Activated T-helper 1 cell treated with anti-CD3 and anti-CD28 coated beads, Interleukin-2, amount 50 U/mL, for 16 hours (primary cell): ENCODE measurements at places on chromosomes 5 and 9.

GRCh38 chr5:81165493-81166119 is 67.5 kb upstream of the CKMT2 start:
- peak; percentile 18 for DNase-seq

DNA sequence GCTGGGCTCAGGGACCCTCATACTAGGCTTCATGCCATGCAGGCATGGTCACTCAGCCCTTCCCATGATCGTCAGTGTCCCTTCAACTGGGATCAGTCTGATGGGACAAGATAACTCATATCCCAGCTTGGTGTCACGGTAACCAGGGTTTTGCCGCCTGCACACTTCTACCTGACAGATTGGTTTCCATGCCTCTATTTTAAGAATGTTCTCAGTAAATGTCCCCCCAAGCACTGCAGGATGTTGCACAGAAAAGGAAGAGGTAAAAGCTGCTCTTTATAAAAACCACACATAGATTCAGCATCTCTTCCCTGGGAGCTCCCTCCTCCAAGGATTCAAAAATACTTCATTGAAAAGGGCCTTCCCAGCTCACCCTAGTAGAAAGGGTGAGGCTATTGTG is 56.1 kb downstream of the SLIT3 start:
- DNase-seq: no peak

DNA sequence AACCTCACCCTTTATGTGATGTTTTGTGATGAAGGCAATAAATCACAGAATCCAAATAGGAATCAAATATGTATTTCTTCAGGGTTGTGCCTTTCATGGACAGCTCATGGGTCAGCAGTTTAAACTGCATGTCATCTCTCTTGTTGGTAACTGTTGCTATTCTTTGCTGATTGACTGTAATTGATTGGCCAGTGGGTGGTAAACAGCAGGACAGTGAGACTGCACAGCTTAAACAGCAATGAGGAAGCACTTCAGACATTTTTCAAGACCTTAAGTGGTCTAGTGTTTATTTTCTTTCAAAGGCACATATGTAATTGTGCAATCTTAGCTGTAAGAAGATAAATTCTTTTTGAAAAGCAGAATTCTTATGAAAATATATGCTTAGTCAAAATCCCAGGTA is 260.5 kb downstream of the COX7C start:
- DNase-seq: no peak

GRCh38 chr9:136625101-136626065 is 37.3 kb upstream of the EGFL7 start:
- DNase-seq: no peak

DNA sequence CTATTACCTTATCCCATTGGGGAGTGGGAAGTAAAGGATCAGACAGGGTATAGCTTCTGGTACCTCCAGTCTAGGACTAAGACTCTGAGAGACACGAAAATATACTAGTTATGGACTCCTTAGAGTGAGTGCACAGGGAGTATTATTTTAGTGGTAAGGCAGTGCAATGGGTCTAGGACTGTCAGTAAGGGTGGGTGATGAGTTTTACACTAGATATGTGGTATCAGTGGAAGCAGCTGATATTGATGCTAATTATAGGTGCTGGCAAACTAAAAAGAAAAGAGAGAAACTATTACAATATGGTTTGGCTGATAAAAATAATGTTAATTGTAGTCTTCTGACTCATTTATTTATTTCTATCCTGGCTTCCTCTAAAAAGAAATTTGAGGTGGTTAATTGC is 118.6 kb downstream of the UNC13B start:
- no peak for DNase-seq

GRCh38 chr9:84708400-84708799 is 38.9 kb downstream of the NTRK2 start:
- DNase-seq: no peak

- no peak for DNase-seq
These were observed 1.0 kb upstream of the MXD3 start for GRCh38 chr5:177312649-177313181.

GRCh38 chr9:37061768-37062167 is 27.7 kb upstream of the PAX5 start:
- DNase-seq: no peak

GRCh38 chr9:115209601-115210306 is 91.8 kb upstream of the TNC start:
- DNase-seq: no peak

GRCh38 chr5:157670662-157671591 is at the start of gene C5orf52:
TSS of gene C5orf52 (plus strand) at chr5:157671533. CDS start at chr5:157671615, 82 bp downstream.
- no peak for DNase-seq

- DNase-seq: no peak
These were observed 648 bp upstream of the NSMF start for GRCh38 chr9:137459601-137460362.

DNA sequence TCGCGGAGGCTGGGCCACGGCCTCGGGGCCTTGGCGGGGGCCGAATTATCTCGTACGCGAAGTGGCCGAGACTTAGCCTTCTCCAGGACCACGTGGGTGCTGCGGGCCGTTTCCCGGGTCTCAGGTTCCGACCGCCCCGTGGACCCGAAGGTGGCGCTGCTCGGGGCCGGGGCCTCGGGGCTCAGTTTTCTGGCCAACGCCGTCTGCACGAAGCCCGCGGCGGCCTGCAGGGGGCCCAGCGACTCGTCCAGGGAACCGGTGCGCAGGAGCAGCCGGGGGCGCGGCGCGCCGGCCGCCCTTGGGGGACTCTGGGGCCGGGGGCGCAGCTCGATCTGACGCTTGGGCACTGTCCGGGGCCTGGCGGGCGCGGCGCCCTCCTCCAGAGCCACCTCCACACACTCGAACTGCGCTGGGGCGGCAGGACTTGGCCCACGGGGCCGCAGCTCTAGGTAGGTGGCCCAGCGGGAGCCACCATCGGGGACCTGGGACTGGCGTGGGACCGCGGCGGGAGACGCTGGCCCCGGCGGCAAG is 716 bp downstream of the PROB1 start:
- peak; percentile 59 for DNase-seq

- no peak for DNase-seq
These were observed 1401.4 kb downstream of the EFNA5 start for GRCh38 chr5:106269252-106269843.

- no peak for DNase-seq
These were observed 121.1 kb upstream of the IL12B start for GRCh38 chr5:159451197-159452052.

GRCh38 chr9:72681283-72681630 is 159.8 kb downstream of the TMC1 start:
- no peak for DNase-seq

GRCh38 chr5:1510151-1510561 is 13.6 kb downstream of the LPCAT1 start:
- no peak for DNase-seq

DNA sequence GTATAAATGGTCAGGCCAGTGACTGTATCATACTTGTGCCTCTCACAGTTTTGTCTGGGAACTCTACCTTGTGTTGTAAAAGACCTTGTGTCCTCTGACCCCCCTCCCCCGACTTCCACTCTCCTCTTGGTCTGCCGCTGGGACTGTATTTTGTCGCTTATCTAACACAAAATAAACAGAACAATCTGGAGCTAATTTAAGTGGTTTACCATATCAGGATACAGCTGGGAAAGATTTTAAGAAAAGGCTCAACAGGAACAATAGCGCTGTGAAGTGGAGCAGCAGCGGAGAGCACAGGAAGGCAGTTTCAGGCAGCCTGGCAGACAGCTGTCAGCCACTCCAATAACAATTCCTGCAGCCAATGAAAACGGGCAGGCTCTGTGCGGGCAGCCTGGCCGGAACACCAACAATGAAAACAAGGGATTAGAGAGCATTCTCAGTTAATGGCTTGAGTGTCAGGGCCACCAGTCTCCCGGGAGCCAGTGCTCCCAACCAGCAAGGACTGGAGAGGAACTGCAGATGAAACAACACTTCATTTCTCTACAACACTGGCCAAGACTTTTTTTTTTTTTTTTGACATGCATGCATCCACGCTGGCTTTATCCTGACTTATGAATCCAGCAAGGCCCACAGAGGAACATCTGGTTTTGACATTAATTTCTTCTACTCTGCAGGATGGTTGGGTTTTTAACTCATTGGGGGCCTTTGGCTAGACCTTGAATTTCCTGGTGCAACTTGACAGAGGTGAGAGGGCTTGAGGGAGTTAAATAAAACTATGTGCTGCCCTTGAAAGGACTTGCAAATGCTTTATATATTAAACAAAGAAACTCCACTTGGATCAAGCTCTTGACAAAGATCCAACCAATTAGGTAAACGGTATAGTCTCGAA is 76.7 kb downstream of the ARSB start:
- no peak for DNase-seq

GRCh38 chr9:129557192-129558036 is 63.5 kb downstream of the C9orf50 start:
- no peak for DNase-seq

GRCh38 chr9:79682076-79682736 is 110.4 kb downstream of the TLE4 start:
- no peak for DNase-seq

DNA sequence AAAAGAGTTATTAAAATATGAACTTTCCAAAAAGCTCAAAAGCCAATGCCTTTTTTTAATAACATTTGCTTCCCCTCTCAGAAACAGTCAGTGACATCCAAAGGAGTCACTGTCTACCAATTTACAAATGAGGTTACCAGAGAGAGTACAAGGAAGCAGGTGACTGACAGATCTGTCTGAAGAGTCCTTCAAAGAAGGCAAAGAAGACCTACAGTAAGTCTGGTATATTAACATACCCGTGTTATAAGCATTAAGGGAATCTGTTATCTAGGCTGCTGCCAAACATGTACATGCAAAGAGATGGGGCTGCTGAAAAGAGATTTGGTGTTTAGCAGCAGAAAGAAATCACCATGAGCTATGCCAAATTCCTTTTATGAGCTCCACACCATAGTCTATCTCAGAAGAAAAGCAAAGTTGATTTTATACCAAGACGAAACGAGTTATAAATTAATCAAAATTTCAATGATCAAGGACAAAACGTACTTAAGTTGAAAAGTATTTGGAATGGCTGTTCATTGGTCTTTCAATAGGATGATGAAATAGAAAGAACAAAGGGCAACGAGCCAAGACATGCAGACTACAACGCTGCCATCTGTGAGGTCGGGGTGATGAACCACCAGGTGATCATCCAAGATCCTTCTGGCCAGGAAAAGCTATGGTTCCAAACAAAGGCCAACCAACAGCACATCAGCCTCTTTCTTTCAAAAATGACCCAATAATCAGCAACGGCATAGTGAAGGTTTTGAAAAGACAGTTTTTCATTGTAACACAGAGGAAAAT is 8.1 kb downstream of the PRELID2 start:
- DNase-seq: no peak

DNA sequence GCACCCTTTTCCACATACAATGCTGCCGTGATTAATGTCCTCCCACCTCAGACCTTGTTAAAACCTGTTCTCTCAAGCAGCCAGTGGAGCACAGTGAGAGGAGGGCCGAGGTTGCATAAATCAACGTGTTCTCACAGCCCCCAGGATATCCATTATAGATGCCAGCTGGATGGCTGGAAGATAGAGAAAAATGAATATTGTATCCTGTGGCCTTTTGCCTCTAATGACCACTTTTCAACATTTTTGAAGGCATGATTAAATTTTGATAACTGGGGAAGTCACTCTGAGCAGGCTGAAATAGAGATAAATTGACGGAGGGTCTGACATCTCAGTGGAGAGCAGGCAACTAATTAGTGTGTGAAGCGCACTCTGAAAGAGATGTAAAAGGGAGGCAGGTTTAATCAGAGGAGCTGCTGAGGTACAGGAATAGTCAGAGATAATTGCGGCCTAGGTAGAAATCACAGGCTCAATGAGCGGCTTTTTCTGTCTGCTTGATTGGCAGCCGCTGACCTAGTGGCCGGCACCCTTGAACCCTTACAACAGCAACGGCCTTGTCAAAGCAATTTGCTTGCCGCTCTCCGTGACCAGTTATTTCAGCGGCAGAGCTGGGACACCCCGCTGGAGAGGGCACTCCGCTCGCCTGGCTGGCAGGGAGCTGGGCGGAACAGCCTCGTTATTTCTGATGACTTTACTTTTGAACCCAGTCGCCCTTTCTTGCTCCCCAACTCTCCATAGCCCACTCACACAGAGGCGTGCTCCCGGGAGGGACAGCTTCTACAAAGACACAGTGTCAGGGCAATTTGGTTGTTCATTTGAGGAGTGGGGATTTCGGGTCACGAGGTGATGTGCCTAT is 560.7 kb downstream of the PSAT1 start:
- no peak for DNase-seq

DNA sequence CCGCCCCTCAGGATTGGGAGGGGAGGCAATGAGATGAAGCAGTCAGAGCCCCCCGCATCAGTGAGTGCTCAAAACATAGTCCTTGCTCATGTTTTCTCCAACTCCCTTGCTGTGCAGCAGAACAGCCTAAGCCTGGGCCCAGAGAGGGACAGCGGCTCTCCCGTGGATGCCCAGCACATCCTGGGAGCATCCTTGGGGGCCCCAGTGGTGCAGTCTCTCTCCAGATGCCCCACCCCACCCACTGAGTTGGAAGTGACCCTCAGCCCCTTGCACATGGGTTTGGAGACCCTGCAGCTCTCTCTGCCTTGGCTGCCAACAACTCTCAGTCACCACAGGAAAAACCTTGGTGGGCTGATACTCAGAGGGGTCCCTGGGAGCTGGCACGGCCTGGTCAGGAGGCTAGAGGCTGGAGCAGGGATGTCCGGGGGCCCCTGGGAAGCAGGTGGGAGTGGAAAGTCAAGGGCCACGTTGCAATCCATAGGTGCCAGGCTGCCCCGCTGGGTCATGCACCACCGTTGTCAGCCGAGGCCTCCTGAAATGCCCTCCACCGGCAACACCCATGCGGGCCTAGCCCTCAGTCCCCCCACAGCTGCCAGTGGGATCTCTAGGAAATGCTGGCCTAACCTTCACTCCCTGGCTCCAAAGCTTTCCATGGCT is 242.5 kb downstream of the PBX3 start:
- DNase-seq: no peak

- no peak for DNase-seq
These were observed 6.1 kb upstream of the VLDLR start for GRCh38 chr9:2615497-2615896.

GRCh38 chr5:27062451-27062850 is 24.1 kb upstream of the CDH9 start:
- DNase-seq: no peak

DNA sequence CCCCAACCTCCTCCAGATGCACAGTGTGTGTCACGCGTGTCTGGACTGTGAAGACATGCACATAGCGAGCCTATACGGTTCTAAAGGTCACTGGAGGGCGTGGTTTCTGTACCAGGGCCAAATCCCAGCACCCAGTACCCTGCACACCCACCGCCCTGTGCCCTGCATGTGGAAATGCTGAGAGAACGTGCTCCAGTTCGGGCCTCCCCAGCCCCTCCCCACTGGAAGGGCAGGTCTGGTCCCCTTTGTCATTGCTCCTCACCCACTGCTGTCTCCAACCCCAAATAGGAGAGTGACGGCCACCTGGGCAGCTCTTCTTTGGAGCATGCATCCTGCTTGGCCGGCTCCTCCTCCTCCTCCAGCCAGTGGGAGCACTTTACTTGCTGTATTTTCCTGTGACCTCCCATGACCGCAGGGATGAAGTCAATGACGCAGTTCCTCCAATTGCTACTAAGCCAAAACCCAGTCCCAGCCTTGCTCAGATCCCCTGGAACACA is 116.7 kb downstream of the WNK2 start:
- no peak for DNase-seq

- DNase-seq: no peak
These were observed 31.1 kb upstream of the ADAMTSL1 start for GRCh38 chr9:18442629-18443491.

- no peak for DNase-seq
These were observed 24.9 kb downstream of the C9orf50 start for GRCh38 chr9:129595903-129596540.
